ENCODE measurements at places on chromosomes 6 and 20.

DNA sequence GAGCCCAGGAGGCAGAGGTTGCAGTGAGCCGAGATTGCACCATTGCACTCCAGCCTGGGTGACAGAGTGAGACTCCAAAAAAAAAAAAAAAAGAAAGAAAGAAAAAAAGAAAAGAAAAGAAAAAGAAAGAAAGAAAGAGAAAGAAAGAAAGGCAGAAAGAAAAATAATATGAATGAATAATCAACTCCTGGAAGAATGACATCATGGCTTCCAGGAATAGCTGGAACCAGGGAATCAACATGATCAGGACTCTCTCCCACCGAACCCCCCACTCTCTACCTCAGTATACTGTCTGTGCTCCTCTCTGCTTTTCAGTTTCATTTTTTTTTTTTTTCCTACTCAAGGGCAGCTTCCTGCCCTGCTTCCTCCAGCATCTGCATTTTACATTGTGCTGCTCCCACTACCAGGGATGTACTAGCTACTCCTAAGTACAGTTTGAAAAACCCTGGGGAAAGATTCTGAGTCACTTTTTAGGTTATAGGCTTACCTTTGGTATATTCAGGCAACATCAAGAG lies 19.7 kb upstream of the MTCL3 start:
- DNase-seq = no peak

GRCh38 chr20:9458138-9458796 lies 56.1 kb upstream of the LAMP5 start:
- DNase-seq = no peak

DNA sequence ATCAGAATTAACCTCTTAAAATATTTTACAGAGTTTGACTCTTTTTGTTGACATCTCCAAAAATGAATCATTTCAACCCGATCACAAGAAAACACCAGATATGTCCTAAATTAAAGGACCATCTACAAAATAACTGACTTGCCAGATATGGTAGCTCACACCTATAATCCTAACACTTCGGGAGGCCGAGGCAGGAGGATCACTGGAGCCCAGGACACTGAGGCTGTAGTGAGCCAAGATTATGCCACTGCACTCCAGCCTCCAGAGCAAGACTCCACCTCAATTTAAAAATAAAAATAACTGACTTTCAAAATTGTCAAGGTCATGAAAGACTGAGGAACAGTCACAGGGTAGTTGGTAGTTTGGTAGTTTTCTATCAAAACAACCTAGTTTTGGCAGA lies 34.9 kb downstream of the DCDC2 start:
- DNase-seq = no peak

- no peak for DNase-seq
These were observed 68.9 kb upstream of the TULP1 start for GRCh38 chr6:35581633-35582032.

DNA sequence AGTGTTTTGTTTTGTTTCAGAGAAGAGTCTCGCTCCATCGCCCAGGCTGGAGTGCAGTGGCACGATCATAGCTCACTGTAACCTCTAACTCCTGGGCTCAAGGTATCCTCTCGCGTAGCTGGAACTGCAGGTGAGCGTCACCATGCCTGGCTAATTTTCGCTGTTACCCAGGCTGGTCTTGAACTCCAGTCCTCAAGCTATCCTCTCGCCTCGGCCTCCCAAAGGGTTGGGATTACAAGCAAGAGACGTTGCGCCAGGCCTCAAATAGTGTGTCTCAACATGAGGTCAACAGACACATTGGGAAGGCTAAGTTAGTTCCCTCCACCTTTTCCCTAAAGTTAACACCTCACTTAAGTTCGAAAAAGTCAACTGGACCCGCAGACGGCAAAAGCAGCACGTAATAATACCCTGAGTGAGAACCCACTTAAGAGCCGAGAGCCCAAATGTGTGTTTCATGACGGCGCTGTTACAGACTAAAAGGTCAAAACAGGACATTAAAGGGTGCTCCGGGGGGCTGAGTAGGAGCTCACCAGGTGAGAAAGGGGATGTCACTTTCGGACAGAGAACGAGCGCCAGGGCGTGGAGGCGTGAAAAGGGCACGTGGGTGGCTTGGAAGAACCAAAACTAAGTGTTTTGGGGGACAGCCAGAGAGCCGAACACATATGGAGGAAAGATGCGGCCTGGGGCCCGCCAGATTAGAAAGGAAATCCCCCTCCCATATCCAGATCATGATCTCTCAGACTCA lies 499 bp downstream of the TTI1 start:
- no peak for DNase-seq

- no peak for DNase-seq
These were observed 255.5 kb upstream of the NRSN1 start for GRCh38 chr6:23870496-23870895.

DNA sequence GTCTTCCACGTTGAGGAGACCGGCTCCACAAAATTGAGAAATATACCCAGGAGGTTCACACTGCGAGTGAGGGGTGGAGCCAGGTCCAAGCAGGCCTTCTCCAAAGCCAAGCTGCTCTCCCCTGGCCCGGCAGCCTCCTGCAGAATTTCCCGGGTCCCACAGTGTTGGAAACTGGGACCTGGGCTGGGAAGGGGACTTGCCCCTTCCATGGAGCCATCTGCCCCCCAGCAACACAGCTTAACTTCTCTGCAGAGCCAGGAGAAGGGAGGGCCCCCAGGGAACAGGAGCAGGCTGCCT lies 35.4 kb downstream of the MDFI start:
- no peak for DNase-seq

- no peak for DNase-seq
These were observed 527 bp downstream of the TOMM34 start for GRCh38 chr20:44959638-44960102.

DNA sequence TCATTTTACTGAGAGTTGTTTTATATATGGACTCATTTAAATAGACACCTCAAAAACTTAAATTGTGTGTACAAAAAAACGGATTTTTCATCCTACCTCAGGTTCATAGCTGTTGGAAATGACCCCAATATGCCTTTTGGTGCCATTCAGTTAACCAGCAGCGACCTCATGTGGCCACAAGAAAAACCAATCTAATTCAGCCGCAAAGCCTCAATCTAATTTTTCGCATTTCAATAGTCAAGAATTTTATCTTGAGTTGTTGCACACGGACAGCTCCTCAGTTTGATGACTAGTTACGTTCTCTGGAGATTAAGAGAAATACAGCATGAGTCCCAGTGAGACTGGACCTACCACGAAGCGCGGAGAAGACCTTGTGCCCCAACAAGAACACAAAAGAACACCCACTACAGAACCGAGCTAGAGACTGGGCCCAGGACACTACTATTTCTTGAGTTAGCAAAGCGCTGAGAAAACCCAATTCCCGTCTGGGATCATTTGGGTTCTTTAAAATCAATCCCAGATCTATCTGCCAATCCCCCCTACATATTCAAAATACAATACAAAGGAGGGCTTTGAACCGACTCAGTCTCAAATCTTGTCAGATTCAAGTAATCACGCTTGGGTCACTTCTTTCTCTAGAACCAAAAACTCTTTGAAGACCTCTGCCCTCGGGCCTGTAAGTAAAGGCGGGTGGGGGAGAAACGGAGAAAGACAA lies 1.1 kb downstream of the TCP11 start:
- DNase-seq = no peak

DNA sequence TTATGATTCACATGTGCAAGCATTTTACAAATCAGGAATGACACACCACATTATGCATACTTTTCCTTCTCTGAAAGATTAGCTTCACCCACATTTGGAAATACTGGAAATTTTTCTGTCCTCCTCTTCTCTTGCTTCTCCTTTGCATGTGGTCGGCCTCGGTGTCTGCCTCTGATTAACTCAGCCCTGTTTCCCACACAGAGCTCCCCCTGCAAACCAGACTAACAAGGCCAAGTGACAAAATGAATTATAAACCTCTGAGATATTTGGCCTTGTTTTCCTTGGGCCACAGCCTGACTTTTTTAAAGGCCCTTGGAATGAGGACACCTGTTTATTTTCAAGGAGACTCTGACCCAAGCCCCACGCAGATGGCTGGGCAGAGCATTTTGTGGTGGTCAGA lies 9.0 kb upstream of the CCN6 start:
- no peak for DNase-seq

DNA sequence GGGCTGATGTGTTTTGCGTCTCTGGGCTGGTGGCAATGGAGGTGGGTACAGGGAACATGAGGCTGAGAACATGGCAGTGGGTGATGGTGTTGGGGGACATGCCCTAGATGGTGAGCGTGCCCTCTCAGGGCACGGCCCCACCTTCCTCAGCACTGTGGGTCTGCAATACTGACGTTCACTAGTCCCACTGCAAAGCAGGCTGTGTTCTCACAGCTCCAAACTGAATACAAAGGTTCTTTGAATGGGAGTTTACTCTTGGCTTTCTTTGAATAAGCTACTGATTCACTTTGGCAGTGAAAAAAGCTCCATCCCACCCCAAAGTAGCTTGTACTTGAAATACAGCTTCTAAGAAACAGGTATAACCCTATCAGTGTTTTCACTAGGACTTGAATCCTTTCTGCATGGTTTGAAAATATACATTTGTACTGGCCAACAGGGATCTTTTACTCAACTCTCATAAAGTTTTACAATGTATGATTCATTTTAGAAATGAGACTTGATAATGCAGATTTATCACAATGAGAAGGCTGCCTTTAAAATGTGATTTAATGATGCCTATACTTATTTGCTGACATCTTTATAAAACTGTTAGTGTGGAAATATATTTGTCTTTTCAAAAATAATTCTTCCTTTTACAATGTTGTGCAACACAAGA lies 400.7 kb downstream of the ZFAND3 start:
- no peak for DNase-seq

DNA sequence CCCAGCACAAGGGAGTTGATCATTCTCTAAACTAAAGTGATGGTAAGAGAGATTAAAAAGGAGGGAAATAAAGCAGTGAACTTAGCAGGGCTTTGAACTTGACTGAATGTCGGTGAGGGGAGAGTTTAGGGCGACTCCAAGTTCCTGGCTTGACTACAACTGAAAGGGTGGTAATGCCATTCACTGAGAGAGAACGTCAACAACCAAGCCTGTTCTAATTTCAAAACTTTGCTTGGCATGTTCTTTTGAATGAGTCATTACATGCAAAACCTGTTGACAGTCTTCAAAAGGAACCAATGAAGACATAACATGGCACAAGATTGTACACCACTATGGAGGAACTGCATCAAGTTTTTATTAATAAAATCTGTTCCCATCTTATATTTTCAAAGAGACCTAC lies 10.3 kb upstream of the MYB start:
- DNase-seq = no peak
